ENCODE measurements at places on chromosomes 16 and 17. TPM values are rescaled to one million over a fixed set of nuclear protein-coding genes. Genes with fewer than 3 reads are reported as not detected.

PRAC1 gene
- not detected for polyA plus RNA-seq

MT1F gene
- polyA plus RNA-seq = 42.0 TPM

CACNB1 gene
- 6.8 TPM for polyA plus RNA-seq

SP2 gene
- polyA plus RNA-seq = 5.8 TPM

OTOP2 gene
- polyA plus RNA-seq = not detected

MOSMO gene
- polyA plus RNA-seq = 10.3 TPM

FSCN2 gene
- polyA plus RNA-seq = 0.46 TPM

RCVRN gene
- 0.24 TPM for polyA plus RNA-seq

MPDU1 gene
- 99.5 TPM for polyA plus RNA-seq

TLCD1 gene
- polyA plus RNA-seq = 25.4 TPM

PABPN1L gene
- 0.03 TPM for polyA plus RNA-seq

FN3K gene
- 5.0 TPM for polyA plus RNA-seq

SPG7 gene
- polyA plus RNA-seq = 59.0 TPM

ZACN gene
- 1.9 TPM for polyA plus RNA-seq
